ENCODE measurements at places on chromosomes 11 and 22.

GRCh38 chr11:64868904-64869570, 9.4 kb downstream of the EHD1 start:
- DNase-seq = no peak

DNA sequence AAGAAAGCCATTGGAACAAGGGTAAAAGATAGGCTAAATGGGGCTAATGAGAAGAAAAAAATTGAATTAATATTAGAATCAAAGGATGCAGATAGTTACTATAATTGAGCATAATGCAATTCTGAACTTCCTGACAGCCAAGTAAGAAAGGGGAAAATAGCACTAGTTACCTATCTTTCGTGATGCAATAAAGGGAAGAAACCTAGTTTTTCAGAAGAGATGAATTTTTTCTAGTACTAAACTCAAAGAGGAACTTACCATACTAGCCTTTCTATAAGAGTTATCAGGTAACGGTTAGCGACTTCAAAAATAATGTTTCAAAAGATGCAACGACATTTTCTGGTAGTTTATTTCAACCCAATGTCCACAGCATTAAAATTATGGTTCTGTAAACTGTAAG, 8.8 kb upstream of the WT1 start:
- DNase-seq = no peak

GRCh38 chr11:65185171-65185570, 3.4 kb downstream of the CAPN1 start:
- no peak for DNase-seq

- no peak for DNase-seq
These were observed 21.1 kb downstream of the TSPAN18 start for GRCh38 chr11:44747836-44748235.

- no peak for DNase-seq
These were observed 1.6 kb upstream of the IRF7 start for GRCh38 chr11:617199-617911.

DNA sequence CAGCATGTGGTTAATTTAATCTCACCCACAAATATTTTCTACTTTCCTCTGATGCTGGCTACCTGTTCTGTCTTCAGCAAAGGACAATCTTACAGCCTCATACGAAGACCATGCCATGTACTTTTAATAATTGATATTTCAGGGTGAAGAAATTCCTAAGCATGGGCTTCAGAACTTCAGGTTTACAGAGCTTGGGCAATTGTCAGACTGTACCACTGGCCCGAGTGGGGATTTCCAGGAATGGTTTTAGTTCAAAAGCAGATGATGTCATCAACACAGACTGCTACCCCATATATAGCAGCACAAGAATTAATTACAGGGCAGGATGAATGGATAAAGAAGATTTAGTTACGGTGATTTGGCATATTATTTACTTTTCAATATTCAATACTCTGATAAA, 171.8 kb downstream of the ETS1 start:
- no peak for DNase-seq

- no peak for DNase-seq
These were observed 33.8 kb downstream of the TECTA start for GRCh38 chr11:121134741-121135312.

DNA sequence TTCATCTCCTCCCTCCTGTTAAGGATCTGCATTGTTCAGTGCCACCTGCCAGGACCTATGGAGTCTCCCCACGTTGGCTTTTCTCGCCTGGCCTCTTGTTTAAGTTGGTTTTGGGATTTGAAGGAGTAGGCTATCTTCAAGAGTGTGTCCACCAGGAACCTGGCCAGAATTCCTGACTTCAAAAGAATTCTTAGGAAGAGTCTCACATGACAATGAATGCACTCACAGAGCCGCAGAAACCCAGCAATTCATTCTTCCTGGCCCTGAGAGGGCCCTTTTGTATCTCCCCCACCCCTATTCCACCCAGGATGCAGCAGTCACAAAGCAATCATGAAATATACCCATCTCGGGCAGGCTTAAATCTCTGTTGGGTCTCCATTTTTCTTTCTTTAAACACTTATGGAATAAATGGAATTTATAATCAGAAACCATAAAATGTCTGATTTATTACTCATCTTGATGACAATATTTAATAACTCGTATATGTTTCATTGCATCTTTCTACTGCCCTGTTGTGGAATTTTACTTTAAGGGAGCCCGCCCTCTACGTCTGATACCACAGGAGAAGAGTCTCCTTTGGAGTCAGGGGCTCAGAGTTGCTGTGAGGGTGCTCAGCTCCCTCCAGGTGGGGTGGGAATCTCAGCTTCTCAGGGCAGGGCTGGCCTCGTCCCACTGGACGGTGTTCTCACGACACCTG, 507.0 kb downstream of the NTM start:
- DNase-seq = no peak

DNA sequence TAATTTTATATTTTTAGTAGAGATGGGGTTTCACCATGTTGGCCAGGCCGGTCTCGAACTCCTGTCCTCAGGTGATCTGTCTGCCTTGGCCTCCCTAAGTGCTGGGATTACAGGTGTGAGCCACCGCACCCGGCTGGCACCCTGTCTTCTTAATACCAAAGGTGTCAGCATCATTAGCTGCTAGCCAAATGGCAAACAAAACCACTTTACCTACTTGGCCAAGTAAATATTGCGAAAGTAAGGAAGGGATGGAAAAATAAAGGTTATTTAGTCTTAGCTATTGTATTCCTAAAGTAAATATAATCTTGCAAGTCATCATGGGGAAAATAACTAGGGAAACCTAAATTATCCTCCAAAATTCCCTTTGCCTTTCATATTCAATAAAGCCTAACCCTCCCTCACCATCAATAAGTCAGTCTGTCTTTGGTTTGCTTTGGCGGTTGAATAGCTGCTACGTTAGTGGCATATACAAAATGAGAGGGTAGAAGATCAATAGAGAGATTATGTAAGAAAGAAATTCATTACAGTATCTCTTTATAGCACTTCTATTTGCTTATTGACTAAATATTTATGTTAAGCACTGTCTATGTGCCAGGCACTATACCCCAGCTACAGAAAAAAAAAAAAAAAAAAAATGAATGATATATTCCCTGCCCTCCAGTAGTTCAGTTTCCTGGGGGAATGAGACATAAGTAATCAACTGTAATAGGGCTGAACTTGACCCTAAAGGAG, 40.2 kb upstream of the CFAP300 start:
- DNase-seq = no peak

DNA sequence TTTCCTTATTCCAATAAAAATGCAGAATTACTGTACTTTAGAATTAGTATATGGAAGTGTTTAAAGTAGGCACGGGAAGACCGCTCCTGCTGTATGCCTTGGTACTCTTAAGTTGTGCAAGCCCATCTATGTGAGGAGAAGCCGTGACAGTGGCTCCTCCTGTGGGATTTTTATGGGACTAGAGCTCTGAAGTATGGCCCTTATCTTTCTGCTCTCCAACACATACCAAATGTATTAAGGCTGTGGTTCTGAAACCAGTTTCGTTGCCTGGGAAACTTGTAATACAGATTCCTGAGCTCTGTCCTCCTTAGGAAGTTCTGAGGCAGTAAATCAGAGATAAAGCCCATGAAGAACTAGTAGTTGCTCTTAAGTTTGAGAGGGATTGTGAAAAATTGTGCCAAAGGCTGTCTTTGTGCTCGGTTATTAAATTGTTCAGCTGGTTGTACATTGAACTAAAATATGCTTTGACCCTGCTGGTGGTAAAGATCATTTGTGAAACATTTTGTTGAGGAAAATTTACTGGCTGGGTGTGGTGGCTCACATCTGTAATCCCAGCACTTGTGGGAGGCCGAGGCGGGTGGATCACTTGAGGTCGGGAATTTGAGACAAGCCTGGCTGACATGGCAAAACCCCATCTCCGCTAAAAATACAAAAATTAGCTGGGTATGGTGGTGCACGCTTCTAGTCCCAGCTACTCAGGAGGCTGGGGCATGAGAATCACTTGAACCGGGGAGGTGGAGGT, 29.3 kb downstream of the RTN3 start:
- no peak for DNase-seq

DNA sequence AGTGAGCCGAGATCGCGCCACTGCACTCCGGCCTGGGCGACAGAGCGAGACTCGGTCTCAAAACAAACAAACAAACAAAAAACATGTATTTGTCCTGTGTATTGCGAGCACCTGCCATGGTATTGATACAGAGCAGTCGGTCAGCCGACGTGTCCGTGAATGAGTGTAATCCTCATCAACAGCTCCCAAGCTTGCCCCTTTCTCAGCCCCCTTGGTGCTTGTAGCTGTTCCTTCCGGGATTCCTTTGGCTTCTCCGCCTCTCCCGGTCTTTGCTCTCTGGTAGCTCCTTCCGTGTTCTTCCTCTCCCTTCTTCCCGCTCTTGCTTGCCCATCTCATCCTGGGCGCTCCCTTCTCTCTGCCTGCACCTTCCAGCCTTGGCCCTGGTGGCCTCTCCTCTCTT, 10.9 kb downstream of the ZNF74 start:
- DNase-seq = no peak

- DNase-seq = no peak
These were observed 19.6 kb upstream of the TXNRD2 start for GRCh38 chr22:19961201-19961580.

GRCh38 chr11:12069066-12069676, 41.2 kb upstream of the MICAL2 start:
- DNase-seq = no peak

DNA sequence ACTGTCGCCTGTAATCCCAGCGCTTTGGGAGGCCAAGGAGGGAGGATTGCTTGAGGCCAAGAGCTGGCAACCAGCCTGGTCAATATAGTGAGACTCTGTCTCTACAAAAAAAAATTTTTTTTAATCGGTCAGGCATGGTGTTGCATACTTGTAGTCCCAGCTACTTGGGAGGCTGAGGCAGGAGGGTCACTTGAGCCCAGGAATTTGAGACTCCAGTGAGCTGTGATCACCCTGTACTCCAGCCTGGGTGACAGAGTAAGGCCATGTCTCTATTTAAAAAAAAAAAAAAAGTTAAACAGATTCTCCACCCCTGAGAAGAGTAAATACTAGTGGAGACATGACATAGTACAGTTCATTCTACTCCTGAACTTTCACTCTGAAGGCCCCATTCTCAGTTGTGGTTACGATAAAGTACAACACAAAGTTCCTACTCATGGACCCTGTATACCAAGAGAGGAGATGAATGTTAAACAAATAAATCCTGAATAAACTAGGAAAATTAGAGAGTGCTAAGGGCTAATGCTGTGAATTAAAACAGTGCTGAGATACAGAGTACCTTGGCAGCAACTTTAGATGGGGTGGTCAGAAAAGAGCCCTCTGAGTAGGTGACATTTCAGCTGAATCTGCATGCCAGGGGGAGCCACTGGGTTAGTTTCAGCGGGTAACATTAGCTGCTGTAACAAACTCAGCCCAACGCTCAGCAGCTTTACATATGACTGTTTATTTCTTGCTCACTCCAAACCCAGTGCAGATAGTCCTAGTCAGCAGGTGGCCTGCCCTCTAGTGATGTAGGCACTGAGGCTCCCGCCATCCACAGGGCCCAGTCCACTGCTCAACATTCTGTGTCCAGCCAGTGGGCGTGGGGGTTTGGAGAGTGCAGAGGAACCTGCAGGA, 75.1 kb downstream of the DBX1 start:
- peak; percentile 44 for DNase-seq

DNA sequence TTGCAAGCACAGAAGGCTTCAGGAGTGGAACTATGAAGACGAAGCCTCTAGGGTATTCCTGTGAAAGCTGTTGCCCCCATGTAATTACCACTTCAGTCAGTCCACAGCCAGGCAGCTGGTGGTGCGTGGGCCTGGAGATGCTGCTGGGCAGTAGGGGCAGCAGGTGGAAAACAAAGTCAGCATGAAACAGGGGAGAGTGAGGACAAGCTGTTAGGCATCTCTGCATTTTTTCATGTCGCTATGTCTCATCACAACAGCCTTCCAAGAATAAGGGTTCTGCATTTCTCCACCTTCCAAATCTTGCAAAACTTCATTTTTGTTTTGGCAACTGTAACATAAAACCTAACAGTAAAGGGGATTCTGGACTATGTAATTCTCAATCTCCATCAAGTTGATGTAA, 757.5 kb downstream of the NELL1 start:
- DNase-seq = no peak

GRCh38 chr11:16613262-16613511, 125.3 kb upstream of the C11orf58 start:
- no peak for DNase-seq

DNA sequence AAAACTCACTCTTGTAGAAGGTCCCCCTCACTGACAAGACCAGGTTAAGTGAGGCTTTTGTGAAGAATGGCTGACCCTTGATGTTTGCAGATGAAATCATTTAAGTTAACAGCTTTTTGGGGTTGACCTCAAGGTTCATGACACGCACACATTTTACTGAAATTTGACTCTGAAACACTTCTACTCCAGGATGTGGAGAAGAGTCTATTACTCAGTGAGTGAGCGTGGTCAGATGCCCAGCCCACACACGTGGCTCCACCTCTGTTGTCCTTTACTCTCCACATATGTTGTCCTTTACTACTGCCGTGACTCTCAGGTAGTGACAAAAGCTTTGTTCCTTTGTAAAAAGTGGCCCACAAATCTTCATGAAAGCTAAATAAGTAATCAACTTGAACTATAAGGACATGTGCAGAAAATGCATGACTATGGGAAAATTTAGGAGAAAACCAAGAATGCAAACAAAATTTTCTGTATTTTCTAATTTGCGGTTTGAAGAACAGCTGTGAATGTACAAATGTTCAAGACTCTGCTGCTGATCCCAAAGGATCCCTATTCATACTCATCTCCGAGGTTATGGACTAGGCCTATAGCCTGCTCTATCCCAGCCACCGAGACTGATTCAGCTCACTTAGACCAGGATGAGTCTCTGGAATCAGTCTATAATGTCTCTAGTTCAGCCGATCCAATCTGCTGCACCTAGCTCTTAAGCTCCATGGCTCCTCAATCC, 22.4 kb downstream of the XRRA1 start:
- DNase-seq = no peak

- no peak for DNase-seq
These were observed 15.8 kb upstream of the ETS1 start for GRCh38 chr11:128603003-128603696.

DNA sequence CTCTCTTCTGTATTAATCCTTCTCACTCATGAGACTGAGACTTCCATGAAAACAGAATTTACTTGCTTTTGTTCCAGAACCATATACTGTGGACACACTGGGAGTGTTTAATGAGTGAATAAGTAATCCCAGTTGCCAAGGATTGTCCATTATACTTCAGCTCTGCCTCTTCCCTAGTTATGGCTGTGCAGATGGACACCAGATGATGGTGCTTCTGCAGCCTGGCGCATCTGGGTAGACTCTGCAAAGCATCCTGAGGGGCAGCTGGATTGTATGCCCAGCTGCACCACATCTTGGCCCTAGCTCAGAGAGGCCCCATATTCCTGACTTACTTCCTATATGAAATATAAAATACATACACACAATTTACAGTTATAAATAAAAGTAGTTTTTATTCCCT, 43.5 kb downstream of the DBX1 start:
- no peak for DNase-seq
